ENCODE measurements at places on chromosomes 12 and 14.
A peak's percentile ranks its signal among the peaks of the same experiment; 100 is the strongest.

GRCh38 chr12:12491606-12492005 lies 71.1 kb downstream of the DUSP16 start:
- DNase-seq = no peak

DNA sequence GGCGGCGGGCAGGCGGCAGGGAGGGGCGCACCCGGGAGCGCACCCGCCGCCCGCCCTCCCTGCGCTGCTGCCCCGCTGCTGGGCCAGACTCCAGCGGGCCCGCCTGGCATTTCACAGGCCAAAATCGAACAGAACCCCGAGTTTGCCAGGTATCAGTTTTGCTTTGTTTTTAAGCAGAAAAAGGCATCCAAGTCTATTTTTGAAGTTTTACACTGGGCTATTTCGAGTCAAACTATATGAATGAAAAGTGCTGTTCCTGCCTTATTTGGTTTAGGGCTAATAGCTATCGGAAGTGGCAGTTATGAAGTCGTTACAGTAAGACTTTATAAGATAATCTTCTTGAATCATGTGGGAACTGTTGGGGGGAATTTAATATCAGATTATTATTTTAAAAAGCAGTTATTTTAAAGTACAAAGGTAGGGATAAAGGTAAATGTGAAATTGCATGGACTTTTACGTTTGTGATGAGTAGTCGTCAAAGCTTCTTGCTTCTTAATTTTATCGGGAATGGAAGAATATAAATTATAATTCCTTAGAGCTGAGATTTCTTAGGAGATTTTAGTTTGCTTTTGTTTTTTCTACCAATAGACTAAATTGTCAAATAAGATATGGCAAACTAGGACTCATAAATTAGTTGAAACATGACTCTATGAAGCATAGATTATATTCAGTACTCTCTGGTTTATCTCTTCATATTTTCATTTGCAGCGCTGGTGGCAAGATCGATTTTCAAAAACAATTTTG lies 1.1 kb downstream of the MSRB3 start:
- DNase-seq = no peak

DNA sequence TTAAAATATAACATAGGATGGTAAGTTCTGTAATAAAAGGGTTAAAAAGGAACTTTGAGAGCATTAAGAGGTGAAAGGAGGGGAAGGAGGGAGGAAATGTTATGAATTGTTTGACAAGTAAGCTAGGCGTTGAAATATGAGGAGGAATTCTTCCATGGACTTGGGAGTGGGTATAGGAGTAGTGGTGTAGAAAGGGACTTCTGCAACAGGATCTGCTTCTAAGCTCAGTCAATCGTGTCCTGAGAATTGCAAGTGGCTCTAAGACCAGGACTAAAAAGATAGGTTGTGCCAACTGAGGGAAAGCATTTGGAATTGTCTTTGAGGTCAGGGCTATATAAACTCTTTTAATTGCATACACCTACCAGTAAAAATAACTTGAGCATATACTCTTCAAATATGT lies 74.1 kb upstream of the SLC38A2 start:
- DNase-seq = no peak

DNA sequence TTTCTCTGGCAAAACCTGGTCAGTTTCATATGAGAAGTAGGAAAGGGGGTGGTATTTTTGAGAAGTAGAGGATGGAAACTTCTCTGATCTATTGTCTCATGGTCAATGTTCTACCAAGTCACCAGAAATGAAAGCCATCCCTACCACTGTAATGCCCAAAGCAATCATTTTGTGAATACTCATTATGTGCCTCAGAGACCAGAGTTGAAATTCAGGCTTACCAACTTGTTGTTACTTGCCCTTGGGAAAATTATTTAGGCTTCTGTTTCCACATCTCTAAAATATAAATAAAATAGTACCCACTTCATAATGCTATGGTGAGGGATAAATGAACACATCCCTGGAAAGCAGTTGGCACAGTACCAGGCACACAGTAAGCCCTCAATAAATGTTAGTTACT lies 723.7 kb upstream of the TBX3 start:
- no peak for DNase-seq

GRCh38 chr12:62345667-62346066 lies 85.5 kb downstream of the USP15 start:
- no peak for DNase-seq

DNA sequence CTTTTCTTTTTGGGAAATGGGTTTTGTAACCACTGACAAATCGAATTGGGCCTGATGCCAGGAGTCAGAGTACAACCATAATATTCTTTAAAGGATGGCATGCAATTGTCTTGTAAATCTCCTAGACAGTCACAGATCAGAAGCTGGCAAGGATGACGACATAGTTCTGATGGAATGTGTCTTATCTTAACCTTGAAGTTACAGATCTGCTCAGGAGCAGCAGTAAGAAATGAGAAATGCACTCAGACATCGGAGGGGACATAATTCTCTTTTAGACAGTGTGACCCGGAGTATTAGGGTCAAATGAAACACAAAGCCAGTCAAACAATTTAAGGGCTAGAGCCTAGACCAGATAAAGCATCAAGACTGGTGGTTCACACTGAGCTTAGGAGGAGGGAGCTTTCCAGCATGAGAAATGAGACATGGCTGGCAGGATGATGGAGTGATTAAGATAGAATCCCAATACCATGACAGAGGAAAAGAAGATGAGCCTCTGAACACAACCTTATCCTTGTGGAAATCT lies 17.5 kb downstream of the CBX5 start:
- DNase-seq = no peak

- DNase-seq = no peak
Observed at GRCh38 chr12:68435816-68436215, 103.7 kb upstream of the MDM1 start.

DNA sequence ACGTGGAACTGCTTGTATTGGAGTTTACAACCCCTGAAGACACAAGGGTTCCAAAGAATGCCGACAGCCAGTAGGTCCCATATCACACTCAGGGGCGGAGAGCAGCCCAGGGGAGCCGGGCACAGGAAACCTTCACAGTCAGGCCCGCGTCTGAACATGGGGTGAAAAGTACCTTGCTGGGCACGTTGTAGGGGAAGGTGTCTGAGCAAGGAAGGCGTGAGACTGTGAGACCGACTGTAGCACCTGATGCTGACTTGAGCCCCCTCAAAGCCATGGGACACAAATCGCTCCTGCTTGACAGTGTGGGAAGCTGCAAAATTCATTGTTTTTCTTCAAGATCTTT lies 14.7 kb downstream of the RIMBP2 start:
- DNase-seq = no peak

- no peak for DNase-seq
Observed at GRCh38 chr12:120376009-120376408, 7.0 kb upstream of the MSI1 start.

GRCh38 chr12:107537464-107538119 lies 148.0 kb upstream of the PWP1 start:
- peak; percentile 20 for DNase-seq

DNA sequence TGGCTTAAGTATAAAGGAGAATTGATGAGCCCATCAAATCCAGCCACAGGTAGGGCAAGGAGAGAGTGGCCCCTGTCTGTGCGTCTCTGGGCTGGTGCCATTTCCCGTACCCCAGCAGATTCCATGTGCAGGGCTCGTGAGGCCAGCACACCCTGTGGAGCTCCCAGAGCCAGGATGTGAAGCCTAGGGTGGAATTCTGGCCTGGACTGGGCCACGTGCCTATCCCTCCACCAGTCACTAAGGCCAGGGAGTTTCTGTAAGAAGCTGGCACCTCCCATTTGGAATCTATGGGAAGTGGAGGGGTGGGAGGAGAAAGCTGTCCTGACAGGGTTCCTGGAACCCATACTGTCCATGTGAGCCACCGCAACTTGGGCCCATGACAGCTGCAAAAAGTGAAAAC lies 148.5 kb downstream of the FOXN3 start:
- DNase-seq = no peak

GRCh38 chr12:15858353-15858752 lies 23.8 kb upstream of the STRAP start:
- DNase-seq = no peak

- DNase-seq = no peak
Observed at GRCh38 chr12:31387466-31387865, 61.5 kb upstream of the SINHCAF start.

GRCh38 chr12:66352197-66352596 lies 49.9 kb downstream of the HELB start:
- peak; percentile 40 for DNase-seq

DNA sequence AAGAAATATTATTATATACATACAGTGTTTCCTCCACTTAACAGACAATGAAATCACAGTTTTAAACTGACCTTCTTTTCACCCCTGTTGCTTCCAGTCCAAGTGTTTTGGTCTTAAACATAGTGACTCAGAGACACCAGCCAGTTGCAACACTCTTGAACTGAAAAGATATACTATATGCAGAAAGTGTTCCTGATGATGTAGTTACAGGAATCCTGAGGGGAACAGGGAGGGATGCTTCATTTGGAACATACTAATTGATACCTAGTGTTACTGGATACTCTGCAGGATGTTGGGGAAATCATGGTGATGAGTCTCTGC lies 420.8 kb downstream of the CCDC91 start:
- DNase-seq = no peak

- DNase-seq = no peak
Observed at GRCh38 chr12:46459861-46460545, 87.4 kb upstream of the SLC38A2 start.

DNA sequence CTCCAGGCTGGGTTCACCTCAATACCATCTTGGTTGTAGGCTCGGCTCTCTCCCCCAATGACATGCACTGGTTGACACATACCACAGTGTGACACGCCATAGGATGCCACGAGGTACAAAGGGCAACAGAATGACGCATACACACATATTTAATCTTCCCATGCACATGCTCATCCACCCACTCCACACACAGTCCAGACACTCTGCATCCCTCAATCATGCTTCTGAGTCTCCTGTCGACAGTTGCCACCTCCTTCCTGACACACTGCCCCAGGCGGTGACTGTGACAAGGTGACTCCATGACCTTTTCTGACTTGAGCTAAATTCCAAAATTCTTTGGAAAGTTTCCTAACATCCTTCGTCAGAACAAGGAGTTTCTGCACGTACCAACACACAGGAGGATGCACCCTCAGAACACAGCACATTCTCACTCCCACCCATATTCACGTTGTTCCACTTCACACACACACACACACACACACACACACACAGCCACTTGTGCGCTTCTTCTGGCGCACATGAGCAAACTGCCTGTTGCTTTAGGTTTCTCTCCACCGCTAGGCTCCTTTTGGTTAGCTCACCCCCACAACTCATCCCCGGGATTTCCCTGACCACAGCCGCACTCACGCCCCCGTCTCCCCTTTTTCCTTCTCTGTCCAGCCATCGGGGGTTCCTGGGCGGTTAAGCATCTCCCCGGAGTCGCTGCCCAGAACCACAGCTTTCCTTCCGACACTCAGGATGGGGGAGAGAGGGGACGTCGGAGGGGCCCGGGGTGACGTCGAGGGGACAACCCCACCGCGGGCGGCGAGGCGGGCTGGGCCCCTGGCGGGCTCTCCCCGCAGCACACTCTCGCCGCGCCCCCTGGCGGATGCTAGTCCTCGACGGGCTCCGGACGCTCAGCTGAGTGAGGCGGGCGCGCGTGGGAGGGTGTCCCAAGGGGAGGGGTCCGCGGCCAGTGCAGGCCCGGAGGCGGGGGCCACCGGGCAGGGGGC lies 536 bp upstream of the WNT1 start:
- peak; percentile 94 for DNase-seq

GRCh38 chr12:112214064-112214463 lies 88.7 kb downstream of the TRAFD1 start:
- DNase-seq = no peak

DNA sequence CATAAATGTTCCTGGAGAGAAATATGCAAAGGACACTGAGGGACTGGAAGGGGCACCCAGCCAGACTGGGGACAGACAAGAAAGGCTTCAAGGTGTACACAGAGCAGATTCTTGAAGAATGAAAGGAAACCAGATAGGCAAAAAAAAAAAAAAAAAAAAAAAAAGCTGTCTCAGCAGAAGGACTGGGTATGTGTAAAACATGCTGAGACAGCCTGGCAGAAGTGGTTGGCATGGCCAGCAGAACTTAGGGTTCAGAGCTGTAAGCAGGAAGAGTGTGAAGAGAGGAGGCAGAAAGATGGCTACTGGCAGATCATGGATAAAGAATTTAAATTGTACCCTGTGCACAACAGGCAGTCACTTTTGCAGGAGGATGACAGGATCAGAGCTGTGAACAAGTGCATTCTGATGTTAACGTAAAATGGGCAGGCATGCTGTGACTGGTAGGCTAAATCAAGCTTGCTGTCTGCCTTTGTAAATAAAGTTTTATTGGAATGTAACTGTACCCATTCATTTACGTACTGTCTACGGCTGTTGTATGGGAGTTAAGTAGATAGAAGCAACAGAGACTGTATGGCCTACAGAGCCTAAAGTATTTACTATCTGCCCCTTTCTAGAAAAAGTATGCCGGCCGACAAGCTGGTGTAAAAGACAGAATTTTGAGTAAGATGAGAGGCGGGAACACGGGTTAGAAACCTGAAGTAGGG lies 42.2 kb downstream of the UBR7 start:
- no peak for DNase-seq

- DNase-seq = no peak
Observed at GRCh38 chr12:112781767-112782166, 9.8 kb upstream of the RPH3A start.

DNA sequence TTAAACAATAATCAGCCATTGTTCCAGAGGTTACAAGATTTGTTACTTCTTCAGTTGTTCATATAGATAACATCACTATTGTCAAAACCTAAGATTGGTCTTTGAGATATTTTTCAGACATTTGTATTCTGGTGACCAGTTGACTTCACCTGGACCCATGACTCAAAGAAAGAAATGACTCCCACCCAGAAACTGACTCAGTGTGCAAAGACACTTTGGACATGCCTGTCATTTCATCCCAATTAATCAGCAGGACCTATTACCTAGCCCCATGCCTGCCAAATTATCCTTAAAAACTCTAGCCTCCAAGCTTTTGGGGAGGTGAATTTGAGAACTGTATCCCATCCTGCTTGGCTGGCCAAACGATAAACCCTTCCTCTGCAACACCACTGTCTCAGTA lies 27.7 kb upstream of the TSPAN11 start:
- DNase-seq = no peak

- no peak for DNase-seq
Observed at GRCh38 chr12:90816353-90817089, 138.5 kb downstream of the CCER1 start.

- DNase-seq = peak; percentile 64
Observed at GRCh38 chr14:22472935-22473854, 115.8 kb downstream of the DAD1 start.

GRCh38 chr14:31567655-31568054 lies 6.5 kb downstream of the NUBPL start:
- no peak for DNase-seq

- no peak for DNase-seq
Observed at GRCh38 chr12:132173135-132174014, 29.1 kb downstream of the NOC4L start.

DNA sequence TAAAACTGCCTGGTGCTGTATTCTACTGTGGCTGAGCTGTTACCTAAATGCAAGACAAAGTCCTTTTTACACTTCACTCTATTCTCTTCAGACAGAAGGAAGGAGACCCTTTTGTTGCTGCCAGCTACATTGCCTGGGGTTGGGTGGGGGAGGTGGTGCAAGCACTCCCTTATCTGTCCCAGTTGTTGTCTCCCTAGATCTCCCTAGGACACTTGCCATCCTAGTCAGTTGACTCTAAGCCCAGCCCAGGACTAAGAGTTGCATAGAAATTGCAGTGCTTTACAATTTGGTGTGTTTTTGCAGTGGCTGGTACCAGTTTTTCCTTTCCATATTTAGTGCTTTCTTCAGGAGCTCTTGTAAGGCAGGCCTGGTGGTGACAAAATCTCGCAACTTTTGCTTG lies 35.1 kb downstream of the SCYL2 start:
- no peak for DNase-seq

All from H7 (cell line).